SJSA1 (cell line): ENCODE measurements at places on chromosomes 12 and 14. TPM values are rescaled to one million over a fixed set of nuclear protein-coding genes. Genes with fewer than 3 reads are reported as not detected.
A peak's percentile ranks its signal among the peaks of the same experiment; 100 is the strongest.

- DNase-seq = no peak
These were observed 28.2 kb downstream of the TBK1 start for GRCh38 chr12:64480148-64480547.

GRCh38 chr14:76019676-76020075 is 34.1 kb downstream of the IFT43 start:
- DNase-seq = no peak

KIF5A gene
- 2.1 and 2.8 TPM in 2 replicates for total RNA-seq

GRCh38 chr12:28191051-28192048 is 1.1 kb downstream of the CCDC91 start:
- no peak for DNase-seq

GRCh38 chr12:131066207-131066885 is 112.6 kb downstream of the ADGRD1 start:
- peak; percentile 30 for DNase-seq

PZP gene
- not detected in 2 replicates for total RNA-seq

DNA sequence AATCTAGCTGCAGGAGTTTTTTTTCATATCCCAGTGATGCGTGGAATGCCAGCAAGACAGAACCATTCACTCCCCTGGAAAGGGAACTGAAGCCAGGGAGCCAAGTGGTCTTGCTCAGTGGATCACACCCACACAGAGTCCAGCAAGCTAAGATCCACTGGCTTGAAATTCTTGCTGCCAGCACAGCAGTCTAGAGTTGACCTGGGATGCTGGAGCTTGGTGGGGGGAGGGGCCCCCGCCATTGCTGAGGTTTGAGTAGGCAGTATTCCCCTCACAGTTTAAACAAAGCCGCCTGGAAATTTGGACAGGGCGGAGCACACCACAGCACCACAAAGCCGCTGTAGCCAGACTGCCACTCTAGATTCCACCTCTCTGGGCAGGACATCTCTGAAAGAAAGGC is 86.9 kb upstream of the STXBP6 start:
- no peak for DNase-seq

DNA sequence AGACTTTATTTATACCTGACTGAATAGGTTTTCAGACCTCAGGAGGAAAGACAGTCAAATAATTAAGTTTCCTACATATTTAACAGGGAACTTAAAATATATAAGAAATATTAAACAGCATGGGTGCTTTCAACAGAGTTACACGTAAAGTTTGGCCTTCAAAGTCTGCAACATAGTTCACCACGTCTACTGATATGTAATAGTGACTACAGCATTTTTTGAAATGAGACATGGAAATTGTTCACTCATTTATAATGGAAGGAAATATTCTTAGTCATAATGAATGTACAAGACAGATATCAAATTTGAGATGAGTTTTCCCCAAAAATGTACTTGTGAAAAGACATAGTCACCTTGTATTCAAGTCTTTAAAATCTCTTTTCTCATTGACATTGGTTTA is 56.7 kb upstream of the KCNMB4 start:
- no peak for DNase-seq

GRCh38 chr12:46260124-46260912 is 8.5 kb downstream of the SLC38A1 start:
- DNase-seq = no peak

TOMM20L gene
- total RNA-seq = not detected in 2 replicates

MYF6 gene
- not detected in 2 replicates for total RNA-seq

DNA sequence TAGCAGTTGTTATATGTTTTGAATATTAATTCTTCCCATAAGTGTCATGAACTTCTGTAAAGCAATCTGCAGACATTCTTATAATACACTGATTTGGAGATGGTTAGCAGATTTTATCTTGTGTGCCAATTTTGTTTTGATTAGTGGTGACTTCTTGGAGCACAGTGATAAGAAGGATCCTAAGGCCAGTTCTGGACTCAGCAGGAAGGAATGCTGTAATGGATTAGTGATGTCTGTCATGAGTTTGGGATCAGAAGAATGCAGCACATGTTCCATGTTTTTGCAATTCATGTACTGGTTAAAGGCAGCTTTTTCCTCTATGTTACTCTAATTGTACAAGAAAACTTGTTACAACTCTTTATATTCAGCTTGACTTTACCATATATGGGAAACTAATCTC is 91.5 kb downstream of the UNC79 start:
- no peak for DNase-seq

GRCh38 chr14:32453857-32454810 is 125.0 kb downstream of the AKAP6 start:
- no peak for DNase-seq

PCNX1 gene
- total RNA-seq = 18.3 and 20.3 TPM in 2 replicates

ERP27 gene
- total RNA-seq = not detected in 2 replicates

DNA sequence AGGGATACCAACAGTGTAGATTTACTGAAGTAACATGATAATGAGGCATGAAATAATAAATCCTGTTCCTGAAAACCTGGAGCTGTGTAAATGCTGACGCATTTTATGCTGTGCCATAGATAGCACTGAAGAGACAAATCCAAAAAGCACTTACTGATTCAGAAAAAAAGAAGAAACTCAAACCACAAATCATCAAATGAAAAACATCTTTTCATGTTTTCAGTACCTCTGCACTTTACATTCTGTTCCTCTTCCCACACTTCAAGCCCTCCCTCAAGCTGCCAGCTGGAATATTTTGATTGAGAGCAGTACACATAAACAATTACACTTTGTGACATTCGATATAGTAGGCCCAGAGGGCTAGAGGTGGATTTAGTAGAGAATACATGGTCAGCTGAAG is 362.3 kb downstream of the NAV3 start:
- no peak for DNase-seq

- no peak for DNase-seq
These were observed 160.3 kb upstream of the HIF1A start for GRCh38 chr14:61535032-61535431.

- DNase-seq = no peak
These were observed 37.4 kb downstream of the SH2B3 start for GRCh38 chr12:111443086-111443485.

- DNase-seq = no peak
These were observed 13.0 kb downstream of the MTA1 start for GRCh38 chr14:105432657-105433056.

GARIN6 gene
- total RNA-seq = not detected in 2 replicates

DNA sequence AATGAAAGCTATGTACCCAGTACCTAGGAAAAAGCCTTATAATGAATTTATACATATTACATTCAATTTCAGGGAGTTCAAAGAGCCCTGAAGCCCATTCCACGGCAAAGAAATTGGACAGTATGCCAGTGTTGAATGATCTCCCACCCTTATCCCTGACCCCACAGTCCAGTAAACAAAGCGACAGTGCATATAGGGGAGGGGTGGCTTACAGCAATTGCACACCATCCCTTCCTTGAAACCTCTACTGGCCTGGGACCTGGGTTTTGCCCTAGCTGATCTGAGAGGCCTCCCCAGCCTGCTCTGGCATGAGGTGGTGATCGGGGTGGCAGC is 17.3 kb upstream of the RND1 start:
- no peak for DNase-seq

TEX52 gene
- total RNA-seq = not detected in 2 replicates

DNA sequence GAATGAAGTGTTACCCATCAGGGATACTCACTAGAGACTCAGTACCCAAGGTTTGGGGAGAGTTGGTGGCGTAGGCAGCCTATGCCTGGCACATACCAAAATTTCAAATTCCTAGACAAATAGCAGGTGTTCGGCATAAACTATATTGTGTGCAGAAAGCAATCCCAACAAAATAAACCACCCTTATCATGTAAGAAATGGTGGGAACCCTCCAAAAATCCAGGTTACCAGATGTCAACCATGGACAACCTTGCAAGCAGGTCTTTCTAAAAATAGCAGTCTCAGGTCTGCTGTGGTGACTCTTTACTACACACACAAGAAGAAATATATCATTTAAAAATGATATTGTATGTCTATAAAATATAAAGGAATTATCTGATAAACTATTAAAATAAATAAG is 17.7 kb upstream of the PTGER2 start:
- DNase-seq = no peak
